ENCODE measurements at places on chromosomes 5 and 9.

- DNase-seq, result peak; percentile 39
Observed at GRCh38 chr9:123679330-123679987, 250.5 kb downstream of the DENND1A start.

DNA sequence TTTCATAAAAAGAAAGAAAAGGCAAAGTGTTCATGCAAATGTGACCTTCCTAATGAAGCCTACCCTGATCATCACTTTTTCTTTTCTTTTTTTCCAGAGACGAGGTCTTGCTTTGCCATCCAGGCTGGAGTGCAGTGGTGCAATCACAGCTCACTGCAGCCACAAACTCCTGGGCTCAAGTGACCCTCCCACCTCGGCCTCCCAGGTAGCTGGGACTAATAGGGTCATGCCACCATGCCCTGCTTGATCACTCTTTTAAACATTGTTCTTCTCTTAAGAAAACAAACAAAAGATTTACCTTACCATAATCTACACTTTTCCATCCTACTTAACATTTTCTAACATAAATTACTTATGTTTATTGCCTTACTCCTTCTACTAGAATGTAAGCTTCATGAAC, 8.5 kb upstream of the GOLGA1 start:
- DNase-seq, result no peak

- DNase-seq, result no peak
Observed at GRCh38 chr9:35923927-35924763, 14.9 kb downstream of the SPAAR start.

- peak; percentile 22 for DNase-seq
Observed at GRCh38 chr5:163433271-163433670, 4.1 kb upstream of the CCNG1 start.

DNA sequence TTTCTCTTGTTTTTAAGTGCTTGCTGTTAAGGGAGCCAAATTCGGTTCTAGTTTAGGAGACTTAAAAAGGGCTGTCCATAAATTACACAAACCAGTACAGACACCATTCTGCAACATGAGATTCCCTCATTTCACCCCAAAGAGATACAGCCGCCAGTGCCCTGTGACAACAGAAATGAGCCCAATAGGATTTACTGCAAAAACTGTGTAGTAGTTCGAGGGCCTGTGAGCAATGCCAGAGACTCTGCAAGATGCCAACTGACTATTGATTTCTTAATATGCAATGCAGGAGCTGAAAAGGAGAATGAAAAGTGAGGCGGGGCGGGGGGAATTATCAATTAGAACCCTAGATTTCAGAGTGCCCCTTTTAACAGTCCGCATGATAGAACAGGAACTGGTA, 5.7 kb upstream of the C5orf15 start:
- no peak for DNase-seq

DNA sequence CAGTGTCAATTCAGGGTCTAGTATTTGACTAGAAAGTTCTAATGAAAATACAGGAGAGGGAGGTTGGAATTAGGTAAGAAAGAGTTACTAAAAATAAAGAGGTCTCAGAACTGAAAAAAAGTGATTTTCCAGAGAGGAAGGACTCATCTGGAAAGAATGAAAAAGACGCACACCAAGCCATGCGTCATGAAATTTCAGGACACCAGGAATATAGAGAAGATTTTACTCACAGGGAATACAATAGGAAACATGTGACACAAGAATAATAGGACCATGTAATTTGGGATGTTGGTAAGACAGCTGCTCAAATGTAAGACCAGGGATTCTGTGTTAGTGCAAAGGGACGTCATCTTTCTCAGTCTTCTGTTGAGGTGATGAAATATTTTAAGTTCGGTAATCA, 224.7 kb downstream of the GDNF start:
- no peak for DNase-seq

- no peak for DNase-seq
Observed at GRCh38 chr9:72538921-72539702, 17.7 kb downstream of the TMC1 start.

DNA sequence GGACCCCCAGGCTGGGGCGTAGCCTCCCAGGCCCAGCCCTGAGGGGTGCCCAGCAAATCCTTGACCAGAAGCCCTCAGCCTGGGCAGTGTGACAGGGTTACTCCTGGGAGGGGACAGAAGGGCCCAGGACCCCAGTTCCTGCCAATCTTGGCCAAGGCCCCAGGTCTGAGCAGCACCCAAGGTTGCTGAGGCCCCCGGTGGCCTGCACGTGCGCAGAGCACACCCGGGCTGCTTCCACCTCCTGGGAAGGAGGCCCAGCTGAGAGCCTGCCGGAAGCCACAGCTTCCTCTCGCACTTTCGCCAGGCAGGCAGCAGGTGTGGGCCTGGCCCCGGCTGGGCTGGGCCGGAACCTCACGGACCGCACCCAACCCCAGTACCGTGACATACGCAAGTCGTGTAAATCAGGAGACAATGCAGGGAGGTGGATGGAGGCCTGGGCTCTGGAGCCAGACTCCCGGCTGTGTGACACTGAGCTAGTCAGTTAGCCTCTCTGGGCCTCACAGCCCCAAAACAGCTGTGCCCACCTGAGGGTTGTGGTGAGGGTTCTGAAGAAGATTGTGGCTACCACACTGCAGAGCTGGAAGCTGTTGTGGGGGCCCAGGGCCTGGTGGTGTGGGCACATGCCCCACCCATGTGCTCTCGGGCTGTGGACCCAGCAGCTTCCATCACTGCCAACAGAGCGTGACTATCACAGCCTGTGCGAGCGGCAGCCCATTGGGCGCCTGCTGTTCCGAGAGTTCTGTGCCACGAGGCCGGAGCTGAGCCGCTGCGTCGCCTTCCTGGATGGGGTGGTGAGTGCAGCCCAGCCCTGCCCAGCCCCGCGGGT, 5.1 kb downstream of the GRK6 start:
- DNase-seq, result peak; percentile 72

- no peak for DNase-seq
Observed at GRCh38 chr5:91296674-91297143, 86.4 kb downstream of the ARRDC3 start.

GRCh38 chr9:89755821-89756220, 151.0 kb downstream of the GADD45G start:
- no peak for DNase-seq
